ENCODE measurements at places on chromosomes 6 and 20.

- no peak for DNase-seq
Observed at GRCh38 chr20:33838035-33838864, 27.1 kb downstream of the CHMP4B start.

DNA sequence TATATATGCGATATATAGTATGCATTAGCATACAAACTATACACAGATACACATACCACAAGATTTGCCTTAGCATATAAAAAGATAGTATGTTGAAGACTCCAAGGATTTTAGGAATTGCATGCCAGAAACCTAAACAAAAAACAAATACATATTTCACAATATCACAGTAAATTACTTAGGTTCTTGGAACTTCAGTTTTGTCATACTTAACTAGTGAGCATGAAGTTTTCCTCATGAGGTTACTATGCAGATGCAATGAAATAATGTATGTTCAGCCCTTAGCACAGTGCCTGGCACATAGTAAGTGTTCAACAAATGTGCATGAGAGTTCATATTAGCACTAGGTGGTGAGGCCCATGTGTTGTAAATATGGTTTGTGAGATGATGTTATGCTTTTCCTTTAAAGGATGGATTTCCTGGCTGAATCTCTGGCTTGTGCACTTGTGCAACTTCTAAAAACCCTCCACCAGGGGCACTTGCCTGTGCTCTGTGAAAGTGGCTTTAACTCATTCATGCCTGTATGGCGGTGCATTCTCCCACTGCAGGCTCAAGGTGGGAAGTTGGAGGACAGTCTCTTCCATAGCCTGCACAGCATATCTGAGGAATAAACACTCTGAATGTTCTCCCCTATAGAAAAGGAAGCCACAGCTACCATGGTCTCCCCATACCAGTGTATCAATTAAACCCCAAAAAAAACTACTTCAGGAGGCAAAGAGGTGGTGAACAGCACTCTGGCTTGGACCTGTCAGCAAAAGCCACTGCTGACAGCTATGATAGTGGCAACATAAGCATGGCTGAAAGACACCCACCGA is 624.1 kb upstream of the CDH4 start:
- DNase-seq: no peak

GRCh38 chr20:22653658-22654642 is 69.6 kb upstream of the FOXA2 start:
- no peak for DNase-seq

GRCh38 chr6:53583451-53583850 is 38.5 kb upstream of the GCLC start:
- DNase-seq: no peak

DNA sequence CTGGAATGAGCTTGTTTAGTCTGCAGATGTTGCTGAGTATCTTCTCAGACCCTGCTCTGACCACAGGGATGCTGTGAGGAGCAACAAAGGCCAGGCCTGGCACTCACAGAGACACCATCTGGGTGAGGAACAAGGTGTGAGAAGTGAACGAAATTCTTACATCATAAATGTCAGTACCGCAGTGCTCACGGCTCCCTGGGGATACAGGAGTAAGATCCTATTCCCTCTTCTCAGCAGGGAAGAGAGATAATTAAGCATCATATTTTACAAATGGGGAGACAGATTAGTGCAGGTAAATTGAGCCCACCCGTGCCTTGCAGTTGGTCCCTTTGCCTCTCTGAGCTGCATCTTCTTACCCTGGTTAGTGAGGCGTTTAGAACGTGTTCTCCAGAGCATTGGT is 106.2 kb downstream of the DTD1 start:
- no peak for DNase-seq

GRCh38 chr20:32206760-32207625 is 550 bp downstream of the PLAGL2 start:
- DNase-seq: no peak

DNA sequence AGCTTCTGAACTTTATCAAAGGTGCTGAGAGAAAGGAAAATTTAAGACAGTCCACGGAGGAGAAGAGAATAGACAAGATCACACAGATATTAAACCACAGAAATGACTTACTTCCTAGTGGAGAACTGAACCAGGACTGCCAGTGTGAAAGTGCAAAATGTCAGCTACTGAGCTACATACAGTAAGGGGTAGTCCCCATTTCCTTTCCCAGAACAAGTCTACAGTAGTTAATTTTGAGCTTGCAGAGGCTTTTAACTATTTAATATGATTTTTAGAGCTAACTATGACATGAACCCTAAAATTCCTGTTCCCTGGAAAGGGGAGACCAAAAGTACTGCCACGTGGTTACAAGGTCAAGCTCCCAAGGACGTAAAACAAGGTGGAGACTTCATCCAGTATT is 45.1 kb downstream of the CEP85L start:
- no peak for DNase-seq

DNA sequence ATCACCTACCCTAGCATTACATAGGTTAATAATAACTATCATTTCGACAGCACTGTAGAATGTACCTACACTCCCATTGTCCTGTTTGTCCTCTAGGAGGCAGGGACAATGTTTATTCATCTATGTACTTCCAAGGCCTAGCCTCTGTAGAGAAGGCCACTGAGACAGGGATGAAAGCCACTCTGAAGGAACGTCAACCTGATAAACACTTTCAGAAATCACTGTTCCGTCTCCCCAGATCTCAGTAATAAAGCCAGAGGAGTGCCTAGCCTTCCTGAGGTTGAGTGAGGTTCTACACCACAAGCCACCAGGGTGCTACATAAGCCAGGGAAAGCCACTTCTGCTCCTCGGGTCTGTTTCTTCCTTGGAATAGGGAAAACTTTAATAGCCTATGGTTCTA is 44.8 kb downstream of the POPDC3 start:
- no peak for DNase-seq

GRCh38 chr6:57305761-57306160 is 11.7 kb upstream of the PRIM2 start:
- no peak for DNase-seq

- no peak for DNase-seq
Observed at GRCh38 chr20:18511571-18511970, 3.8 kb downstream of the SEC23B start.

- no peak for DNase-seq
Observed at GRCh38 chr20:48215536-48215935, 430.3 kb upstream of the SULF2 start.

GRCh38 chr6:90472716-90473115 is 114.2 kb downstream of the MAP3K7 start:
- DNase-seq: no peak

DNA sequence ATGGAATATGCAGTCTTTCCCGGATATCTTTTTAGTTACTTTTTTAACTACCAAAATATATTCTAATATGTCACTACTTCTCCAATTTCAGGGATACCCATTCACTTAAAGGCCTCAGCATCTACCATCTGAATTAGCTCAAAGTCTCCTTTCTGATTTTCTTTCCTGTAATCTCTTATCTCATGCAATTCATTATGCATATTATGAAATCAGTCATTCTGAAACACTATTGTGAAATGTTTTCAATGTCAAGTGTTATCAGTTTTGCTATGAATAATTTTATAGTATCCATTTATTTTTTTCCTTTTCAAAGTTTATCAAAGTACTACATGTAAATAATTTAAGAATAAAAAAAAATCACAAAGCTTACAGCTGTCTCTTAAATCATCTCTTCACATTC is 41.2 kb upstream of the TPBG start:
- DNase-seq: no peak

DNA sequence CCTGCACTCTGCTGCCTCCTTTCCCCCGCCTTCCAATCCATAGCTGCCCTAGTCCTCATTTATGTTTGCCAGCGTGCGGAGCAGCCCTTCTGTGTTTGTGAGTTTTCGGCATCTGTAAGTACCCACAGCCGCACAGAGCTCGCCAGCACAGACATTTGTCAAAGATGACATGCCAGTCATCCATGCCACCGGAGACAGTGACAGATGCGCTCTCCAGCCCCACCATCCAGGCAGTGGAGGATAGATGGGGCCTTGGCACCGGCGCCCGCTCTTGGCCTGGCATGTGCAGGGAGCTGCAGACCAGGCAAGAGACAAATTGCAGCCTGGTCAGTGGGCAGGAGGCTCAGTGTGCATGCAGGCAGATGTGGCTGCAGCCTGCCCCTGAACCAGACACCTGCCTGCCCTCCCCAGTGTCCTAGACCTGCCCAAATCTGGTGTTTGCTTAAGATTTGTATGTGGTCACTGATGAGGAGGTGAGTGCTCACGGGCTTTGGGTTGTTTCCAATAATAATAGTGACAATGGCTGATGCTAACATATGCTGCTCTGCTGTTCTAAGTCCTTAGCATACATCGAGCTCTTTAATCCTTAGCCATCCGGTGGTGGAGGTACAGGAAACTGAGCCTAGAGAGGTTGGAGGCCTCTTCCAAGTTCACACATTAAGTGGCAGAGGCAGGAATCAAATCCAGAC is 78.1 kb downstream of the UNC5CL start:
- DNase-seq: no peak

DNA sequence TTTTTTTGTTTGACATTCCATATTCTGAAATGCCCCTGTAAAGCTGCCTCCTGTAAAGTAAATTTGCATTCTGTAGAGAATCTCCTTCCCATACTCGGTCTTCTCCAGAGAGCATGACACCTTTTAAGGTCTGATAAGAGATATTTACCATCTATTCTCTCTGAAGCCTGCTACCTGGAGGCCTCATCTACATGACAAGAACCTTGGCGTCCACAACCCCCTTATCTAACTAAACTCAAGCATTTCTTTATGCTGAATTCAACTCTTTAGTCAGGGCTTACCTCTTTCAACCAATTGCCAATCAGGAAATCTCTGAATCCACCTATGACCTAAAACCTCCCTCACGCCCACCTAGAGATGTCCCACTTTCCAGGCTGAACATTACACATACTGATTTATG is 51.6 kb downstream of the FAM184A start:
- DNase-seq: no peak

- no peak for DNase-seq
Observed at GRCh38 chr20:12928755-12929401, 79.9 kb upstream of the SPTLC3 start.

DNA sequence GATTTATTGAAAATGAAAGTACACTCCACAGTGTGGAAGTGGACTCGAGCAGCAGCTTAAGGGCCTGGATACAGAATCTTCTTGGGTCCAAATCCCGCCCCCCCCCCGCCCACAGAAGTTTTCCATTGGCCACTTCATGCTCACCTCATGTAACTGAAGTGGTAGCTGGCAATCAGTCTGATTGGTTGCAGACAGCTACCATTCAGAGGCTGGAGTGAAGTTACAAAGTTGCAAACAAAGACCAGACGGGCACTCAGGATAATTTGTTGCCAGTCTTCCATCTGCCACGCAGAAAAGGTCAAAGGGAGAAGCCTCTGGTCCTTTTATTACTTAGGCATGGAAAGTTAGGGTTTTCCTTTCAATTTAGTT is 25.8 kb upstream of the FABP7 start:
- no peak for DNase-seq

- DNase-seq: no peak
Observed at GRCh38 chr6:159945801-159946392, 23.0 kb upstream of the IGF2R start.

DNA sequence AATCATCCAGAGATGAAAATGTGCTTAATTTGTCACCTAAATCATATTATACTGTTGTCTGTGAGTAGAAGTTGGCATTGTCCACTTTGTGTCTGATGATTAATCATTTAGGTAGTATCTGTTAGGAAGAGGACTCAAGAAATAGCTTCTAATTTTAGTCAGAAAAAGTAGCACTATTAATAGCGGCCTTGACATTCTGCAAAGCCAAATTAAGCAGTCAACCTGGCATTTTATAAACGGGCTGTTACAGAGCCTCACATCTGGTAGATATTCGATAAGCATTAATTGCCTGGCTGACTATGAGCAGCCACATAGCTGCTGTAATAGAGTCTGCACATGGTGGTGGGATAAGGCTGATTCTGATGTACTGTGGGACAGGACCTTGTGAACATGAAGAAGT is 99.5 kb downstream of the KLHL32 start:
- DNase-seq: no peak

DNA sequence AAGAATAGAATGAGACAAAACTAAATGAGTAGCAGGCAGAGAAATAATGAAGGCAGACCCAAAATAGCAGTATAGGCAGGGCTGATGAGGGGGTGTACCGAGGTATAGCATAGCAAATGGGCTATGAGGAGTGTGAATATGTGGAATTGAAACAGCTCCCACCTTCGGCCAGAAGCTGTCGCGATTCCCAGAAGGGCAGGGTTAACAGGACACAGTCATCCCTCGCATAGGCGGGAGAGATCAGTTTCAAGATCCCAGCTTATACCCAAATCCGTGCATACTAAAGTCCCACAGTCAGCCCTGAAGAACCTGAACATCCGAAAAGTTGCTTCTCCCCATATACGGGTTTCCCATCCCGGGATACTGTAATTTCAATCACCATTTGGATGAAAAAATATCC is 82.7 kb downstream of the PTPRK start:
- no peak for DNase-seq

DNA sequence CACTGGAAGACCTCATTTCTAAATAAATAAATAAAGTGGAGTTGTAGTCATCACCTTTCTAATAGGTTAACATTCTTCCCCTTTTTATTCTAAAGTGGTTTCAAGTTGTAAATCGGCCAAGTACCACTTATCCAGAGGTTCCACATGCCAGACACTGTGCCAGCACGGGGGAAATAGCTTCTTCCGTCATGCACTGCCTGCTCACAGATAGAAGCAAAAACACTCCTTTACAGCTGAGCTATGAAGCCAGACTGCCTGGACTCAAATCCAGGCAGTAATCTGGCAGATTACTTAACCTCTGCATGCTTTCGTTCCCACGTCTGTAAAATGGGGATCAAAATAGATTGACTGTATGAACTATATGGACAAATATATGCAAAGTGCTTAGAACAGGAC is 17.2 kb upstream of the SCML4 start:
- no peak for DNase-seq

DNA sequence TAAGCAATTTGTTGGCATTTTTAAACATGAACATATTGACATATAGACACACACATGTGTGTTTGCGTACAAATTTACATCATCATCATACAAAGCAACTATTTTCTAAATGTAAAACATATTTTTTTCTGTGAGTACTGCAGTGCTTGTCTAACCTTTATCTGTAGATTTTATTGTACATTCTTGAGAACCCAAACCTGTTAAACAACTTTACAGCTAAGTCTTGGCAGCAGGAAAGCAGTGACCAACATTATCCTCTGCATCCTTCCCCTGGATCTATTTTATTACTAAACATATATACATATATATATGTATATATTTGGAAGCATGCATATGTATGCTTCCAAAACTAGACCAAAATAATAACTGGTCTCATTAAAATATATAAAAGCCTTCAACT is 10.4 kb upstream of the PLCB1 start:
- DNase-seq: no peak

All from stimulated activated CD8-positive, alpha-beta memory T cell treated with anti-CD3 and anti-CD28 coated beads, Interleukin-2, amount 100 ng/mL, for 48 hours (primary cell).